ENCODE measurements at places on chromosomes 1 and 21.

DNA sequence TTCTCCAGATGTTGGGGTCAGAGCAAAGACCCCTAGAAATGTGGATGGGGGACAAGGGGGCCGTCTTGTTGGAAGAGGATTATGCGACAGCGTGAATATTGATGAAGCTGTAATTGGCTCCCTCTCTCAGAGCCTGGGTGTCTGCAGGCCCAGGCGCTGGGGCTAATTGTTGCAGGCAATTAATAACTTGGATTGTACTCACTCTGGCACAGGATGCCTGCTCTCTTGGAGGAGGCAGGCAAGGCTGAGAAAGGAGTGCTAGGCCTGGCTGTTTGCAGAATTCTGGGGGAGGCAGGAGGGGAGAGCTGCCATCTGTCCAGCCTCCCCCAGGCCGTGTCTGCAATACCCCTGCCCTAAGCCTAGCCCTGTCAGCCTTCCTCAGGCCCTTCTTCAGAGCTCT, 4.1 kb upstream of the DISP3 start:
- DNase-seq, result no peak

DNA sequence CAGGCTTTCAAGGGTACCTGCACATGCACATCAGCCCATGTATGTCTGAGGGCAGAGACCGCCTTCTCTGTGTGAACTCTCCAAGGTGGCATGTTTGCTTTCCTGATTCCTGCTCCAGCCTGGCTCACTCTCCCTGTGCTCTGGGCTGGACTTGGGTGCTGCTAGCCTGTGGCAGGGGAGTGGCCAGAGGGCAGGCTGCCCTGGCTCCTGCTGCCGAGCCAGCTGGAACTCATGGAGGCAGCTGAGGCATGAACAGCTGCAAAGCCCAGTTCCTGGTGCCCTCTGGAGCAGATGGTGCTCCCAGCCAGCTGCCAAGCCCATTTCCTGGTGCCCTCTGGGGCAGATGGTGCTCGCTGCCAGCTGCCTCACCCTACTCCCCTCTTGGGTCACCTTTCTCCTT, 7.6 kb downstream of the UBL4B start:
- DNase-seq, result no peak

DNA sequence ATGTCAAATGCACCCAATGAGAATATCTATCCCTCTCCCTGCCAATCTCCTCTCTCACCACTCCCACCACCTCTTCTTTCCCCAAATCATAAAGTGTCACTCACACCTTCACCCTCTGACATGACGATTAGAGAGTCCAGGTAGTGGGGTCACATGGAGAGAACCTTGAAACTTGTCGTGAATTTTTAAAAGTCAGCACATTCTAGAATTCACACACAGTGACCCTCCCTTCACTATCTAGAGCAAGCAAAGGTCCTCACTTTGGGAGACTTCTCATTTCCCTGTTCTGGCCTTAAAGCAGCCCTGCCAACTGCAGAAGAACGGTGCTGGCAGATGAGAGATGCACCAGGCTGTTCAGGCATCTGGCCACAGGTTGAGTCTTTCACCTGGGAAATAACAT, 61.9 kb downstream of the CD34 start:
- DNase-seq, result no peak

- DNase-seq, result no peak
Measured at GRCh38 chr1:229570891-229571516, 12.5 kb upstream of the ABCB10 start.

GRCh38 chr1:188620236-188620635, 1791.5 kb downstream of the PLA2G4A start:
- DNase-seq, result no peak

DNA sequence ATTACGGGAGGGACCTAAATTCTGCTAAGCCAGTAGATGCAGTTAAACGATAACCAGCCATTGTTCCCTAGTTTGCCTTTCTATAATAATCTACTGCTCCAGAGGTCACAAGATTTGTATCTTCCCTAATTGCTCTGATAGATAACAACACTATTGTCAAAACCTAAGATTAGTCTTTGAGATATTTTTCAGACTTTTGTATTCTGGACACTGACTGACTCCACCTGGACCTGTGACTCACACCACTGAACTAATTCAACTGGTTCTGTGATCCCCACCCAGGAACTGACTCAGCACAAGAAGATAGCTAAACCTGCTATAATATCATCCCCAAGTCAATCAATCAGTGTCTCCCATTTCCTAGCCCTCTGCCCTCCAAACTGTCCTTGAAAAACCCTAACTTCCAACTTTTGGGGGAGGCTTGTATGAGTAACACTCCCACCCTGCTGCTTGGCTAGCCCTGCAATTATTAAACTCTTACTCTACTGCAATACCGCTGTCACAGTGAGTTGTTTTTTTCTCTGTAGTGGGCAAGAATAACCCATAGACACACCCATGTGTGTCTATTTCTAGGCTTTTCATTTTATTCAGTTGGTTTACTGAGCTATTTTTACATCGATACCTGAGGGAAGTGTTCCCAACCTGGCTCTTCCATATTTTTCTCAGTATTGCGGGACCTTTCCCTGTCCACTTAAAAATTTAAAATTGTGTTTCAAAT, 11.2 kb downstream of the KIFAP3 start:
- no peak for DNase-seq

DNA sequence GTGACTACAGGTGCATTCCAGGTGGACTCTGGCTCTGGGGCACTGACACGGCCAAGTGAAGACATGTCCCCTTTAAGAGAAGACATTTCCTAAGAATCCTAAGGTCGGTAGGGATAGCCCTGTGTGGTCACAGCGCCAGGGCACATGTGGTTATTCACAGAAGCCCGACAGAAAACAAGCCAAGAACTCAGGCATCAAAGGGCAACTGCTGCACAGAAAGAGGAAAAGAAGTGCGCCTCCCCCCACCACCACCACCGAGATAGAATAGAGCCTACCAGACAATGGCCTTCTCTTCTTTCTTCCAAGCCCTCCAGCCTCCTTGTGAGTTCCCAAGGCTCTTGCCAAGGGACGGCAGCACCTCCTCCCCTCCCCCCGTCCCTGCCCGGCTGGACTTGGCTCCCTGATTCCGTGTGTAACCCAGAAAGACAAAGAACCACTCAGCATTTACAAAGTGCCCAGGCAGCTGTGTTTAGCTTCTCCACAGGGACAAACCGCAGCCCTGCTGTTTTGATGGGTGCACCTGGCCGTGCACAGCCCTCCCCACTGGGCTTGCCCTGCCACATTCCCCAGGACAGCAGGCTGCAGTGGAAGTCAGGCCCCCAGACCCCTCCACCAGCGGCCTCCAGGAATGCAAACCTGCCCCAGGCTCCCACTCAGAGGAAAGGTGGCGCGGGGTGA, 30.2 kb downstream of the TMPRSS2 start:
- no peak for DNase-seq

DNA sequence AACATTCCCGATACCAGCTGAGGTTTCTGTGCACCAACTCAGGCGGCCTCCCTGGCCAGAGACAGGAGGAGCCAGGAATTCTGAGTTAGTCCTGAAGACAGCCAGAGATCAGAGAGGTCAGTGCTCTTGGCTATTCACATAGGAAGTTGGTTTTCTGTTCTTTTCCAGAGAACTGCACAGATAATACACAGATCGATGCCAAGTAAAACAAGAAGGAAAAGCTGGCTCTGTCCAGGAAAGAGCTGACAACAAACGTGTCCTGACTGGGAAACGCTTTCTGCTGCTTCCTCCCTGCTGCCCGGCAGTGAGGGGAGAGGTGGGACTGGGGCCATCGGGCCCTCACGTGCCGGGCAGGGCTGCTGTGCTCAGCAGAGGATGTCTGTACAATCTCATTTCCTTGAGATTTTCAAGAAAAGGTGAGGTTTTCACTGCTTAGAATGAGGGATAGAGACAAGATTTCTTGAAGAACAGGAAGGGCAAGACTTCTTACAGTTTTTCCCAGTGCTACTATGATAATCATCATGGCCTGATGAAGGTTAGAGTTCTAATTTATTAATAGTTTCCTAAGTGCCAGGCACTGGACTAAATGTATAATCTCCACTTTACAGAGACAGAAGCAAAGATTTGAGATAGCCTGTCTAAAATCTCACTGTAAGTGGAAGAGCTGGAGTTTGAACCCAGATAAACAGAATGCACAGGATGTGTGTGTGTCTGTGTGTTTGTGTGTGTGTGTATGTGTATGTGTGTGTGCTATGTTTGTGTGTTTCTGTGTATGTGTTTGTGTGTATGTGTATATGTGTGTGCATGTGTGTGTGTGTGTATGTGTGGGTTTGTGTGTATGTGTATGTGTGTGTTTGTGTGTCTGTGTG, 211.0 kb upstream of the RAB4A start:
- DNase-seq, result peak; percentile 10

GRCh38 chr1:10740123-10740522, 56.3 kb downstream of the CASZ1 start:
- no peak for DNase-seq

DNA sequence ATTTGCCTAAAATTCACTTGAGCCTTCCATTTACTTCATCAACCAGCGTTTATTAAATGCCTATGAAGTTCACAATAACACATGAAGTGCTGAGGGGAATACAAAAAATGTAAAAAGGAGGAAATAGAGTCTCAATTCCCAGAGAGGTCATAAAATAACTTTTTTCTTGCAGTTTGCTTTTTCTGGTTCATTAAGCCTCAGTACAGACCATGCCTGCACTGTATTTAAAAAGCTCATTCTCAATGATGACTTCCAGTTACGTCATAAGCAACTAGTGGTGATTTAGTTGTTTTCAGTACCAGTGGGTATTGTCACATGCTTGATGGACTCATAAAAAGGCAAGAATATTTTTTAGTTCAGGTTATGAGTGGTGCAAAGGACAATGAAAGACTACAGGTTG, 160.1 kb upstream of the UBE2U start:
- DNase-seq, result peak; percentile 83

GRCh38 chr1:176111835-176112234, 95.3 kb downstream of the COP1 start:
- peak; percentile 11 for DNase-seq

DNA sequence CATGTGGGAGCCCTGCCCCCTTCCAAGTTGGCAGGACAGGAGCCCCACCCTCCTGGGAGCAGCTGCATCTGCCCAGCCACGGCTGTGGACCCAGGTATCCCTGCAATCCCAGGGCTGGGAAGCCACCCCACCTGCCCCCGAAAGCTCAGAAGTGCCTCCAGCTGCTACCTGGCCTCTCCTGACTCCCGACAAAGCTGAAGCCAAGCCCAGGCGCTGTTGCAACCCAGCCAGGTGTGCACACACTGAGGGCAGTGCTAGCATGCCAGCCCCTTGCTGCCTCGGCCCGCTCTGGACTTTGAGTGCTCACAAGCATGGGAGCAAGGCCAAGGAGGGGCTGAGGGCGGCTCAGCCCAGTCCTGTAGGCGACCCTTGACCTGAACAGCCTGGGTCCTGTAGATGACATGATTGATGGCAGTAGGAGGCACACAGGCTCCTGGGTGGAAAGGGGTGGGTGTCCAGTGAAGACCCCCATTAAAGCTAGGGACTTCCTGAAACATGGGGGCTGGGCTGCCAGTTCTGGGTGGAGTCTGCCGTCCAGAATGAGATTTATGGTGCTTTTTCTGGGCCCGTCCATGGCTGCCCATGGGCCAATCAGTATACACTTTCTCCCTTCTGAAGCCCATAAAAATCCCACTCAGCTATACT, 2.8 kb upstream of the SSU72 start:
- no peak for DNase-seq

GRCh38 chr1:248853663-248854375, 5.1 kb downstream of the ZNF692 start:
- DNase-seq, result no peak

DNA sequence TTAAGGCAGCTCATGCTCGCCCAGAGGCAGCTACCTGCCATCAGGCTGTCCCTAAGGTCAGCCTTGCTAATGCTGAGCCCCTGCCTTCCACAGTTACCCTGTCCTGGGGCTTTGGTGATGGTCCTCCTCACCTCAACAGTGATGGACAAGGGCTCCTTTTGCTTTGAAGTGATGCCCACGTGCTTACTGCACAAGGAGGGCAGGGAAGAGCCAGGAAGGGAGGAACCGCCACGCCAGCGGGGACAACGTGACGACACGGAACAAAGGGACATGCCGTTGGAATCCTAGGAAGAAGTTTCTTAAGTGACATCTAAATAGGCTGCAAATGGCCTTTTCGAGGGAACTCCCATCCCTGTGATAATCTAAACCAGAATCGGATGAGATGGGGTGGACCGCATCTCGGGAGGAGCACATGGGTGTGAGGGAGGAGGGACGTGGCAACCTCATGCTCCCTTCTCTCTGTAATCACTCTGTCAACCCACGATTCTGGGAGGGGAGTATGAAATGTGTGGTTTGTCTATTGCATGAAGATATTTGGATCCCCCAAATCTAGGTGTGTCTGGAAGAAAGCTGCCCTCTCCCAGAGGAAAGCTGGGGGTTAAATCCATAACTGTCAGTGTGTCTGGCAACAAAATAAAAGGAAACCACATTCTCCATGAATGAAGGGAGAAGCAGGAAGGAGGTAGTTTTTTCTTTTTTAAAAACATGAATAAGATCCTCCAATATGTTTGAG, 110.9 kb upstream of the IRF2BP2 start:
- DNase-seq, result no peak

- DNase-seq, result no peak
Measured at GRCh38 chr1:30786264-30786991, 28.9 kb upstream of the LAPTM5 start.

GRCh38 chr1:66168467-66168887, 365.5 kb upstream of the SGIP1 start:
- no peak for DNase-seq

- no peak for DNase-seq
Measured at GRCh38 chr1:15110867-15111230, 42.7 kb upstream of the TMEM51 start.

- DNase-seq, result no peak
Measured at GRCh38 chr21:45543710-45544448, 1.6 kb upstream of the SLC19A1 start.

DNA sequence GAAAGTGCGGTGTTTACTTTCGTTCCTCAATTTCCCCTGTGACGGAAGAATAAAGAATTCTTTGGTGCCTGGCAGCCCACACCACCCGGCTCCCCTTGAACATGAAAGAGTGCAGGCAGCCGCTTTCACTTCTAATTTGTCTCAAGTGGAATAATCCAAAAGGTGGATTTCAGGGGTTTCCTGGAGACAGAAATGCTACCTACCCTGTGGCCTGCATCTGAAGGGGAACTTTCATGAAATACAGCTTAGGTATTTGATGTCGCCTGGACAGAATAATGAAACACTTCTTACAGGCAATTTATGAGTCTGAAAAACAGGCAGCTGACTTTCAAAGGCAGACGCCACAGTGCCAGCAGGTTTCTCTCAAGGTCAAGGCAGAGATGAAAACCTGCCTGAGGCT, 169.5 kb upstream of the USP24 start:
- no peak for DNase-seq

- no peak for DNase-seq
Measured at GRCh38 chr1:68889471-68889870, 392.6 kb upstream of the DEPDC1 start.

GRCh38 chr1:231990388-231990787, 363.8 kb downstream of the DISC1 start:
- no peak for DNase-seq

Data from skeletal muscle cell (primary cell).